ENCODE measurements at places on chromosomes 12 and 14. TPM values are rescaled to one million over a fixed set of nuclear protein-coding genes. Genes with fewer than 3 reads are reported as not detected.

BIN2 gene
- 0.22 TPM for total RNA-seq

KRT82 gene
- total RNA-seq = not detected

RD3L gene
- not detected for total RNA-seq

ZNF410 gene
- 37.6 TPM for total RNA-seq

OTX2 gene
- not detected for total RNA-seq

DNA sequence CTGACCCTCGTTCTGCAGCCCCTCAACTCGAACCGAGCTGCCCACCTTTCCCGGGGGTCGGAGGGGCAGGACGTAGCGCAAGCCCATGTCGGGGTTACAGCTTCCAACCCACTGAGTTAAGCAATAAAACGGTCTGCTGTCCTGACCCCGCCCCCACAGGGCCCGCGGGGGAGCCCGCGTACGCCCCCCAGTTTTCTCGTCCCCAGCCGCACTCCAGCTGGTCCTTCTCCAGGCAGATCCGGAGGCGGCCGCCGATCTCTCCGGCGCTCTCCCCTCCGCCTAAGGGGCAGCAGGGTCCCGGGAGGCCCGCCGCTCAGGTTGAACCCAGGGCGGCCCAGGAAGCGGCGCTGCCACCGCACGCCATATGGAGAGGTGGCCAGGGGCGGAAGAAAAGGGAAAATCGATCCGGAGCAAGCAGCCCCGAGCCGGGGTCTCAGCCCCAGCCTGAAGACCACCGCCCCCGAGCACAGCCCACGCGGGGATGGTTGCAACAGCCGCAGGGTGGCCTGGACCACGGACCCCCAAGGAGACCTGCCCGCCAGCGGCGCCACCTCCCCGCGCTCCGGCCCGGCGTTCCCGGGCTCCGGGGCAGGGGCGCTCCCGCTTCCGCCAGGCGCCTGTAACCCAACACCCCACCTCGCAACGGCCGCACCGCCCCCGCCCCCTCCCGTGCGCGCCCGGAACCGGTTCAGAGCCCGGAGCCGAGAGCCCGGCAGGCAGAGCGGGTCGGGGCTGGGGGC lies 760 bp downstream of the ACTN1 start:
- H3K27me3 ChIP-seq = no peaks in the 10 kb centered on the region
- no peaks in the 10 kb centered on the region for H3K36me3 ChIP-seq
- H3K4me1 ChIP-seq = peaks cover 25% of the 10 kb centered on the region
- no peak for DNase-seq
- peak overlapping the region; percentile 90 for H3K27ac ChIP-seq
- peak overlapping the region; percentile 92 for H3K4me3 ChIP-seq

DNA sequence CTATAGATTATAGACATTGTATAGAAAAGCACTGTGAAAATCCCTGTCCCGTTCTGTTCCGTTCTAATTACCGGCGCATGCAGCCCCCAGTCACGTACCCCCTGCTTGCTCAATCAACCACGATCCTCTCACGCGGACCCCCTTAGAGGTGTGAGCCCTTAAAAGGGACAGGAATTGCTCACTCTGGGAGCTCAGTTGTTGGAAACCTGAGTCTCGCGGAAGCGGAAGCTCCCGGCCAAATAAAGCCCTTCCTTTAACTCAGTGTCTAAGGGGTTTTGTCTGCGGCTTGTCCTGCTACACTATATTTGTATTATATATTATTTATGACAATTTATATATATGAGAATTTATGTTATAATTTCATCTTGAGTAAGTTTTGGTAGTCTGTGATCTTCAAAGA lies 213.6 kb upstream of the AMIGO2 start:
- DNase-seq = no peak
- no peak overlapping the region for H3K27ac ChIP-seq
- peaks cover 17% of the 10 kb centered on the region for H3K4me1 ChIP-seq
- no peaks in the 10 kb centered on the region for H3K27me3 ChIP-seq
- no peaks in the 10 kb centered on the region for H3K36me3 ChIP-seq

DNA sequence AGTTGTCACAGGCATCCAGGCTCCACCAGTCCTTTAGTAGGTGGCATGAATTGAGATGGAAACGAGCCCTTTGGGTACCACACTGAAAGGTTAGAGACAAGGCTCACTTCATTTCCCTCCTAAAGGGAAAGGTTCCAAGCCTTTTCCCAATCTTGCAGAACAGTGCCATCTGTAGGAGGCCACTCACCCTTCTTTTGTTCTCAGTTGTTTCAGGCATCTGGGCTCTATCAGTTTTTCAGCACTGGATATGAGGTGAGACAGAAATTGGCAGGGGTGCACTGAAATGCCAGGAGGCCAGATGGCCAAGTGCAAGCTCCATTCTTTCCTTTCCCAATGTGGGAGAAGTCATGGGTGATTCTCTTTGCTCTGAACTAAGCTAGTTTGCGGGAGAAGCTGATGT lies 15.2 kb downstream of the FBXO33 start:
- H3K27me3 ChIP-seq = no peaks in the 10 kb centered on the region
- H3K4me1 ChIP-seq = no peaks in the 10 kb centered on the region
- no peak overlapping the region for H3K27ac ChIP-seq
- H3K36me3 ChIP-seq = no peaks in the 10 kb centered on the region
- no peak overlapping the region for H3K4me3 ChIP-seq

- H3K36me3 ChIP-seq = no peaks in the 10 kb centered on the region
- H3K27me3 ChIP-seq = no peaks in the 10 kb centered on the region
- DNase-seq = no peak
- no peak overlapping the region for H3K4me3 ChIP-seq
Measured at GRCh38 chr12:75196865-75197264, 12.8 kb downstream of the KCNC2 start.

DNA sequence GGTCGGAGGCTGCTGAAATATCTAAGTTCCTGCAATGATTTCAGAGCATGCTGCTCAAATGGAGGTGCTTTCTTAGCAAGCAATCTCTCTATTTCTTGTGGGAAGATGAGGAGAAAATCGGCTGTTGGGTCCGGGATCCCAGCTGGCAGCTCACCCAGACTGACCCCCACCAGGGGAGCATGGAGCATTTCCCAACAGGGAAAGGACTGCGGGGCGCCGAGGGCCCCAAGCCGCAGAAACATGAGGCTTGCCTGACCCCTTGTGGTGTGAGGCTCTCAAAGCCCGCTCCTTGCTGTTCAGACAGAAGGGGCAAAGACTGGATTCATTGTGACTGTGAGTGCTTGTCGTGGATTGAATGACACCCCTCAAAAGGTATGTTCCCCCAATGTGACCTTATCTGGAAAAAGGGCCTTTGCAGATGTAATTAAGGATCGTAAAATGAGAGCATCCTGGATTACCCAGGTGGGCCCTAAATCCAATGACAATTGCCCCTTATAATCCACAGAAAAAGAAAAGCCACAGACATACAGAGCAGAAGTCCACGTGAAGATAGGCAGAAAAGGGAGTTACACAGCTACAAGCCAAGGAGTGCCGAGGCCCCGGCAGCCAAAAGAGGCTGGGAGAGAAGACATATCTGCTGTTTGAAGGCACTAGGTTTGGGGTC lies 116.3 kb upstream of the VASH1 start:
- H3K4me3 ChIP-seq = no peak overlapping the region
- H3K27me3 ChIP-seq = peaks cover 5% of the 10 kb centered on the region
- peak; percentile 27 for DNase-seq
- H3K4me1 ChIP-seq = no peaks in the 10 kb centered on the region

GRCh38 chr12:112207397-112207924 lies 82.1 kb downstream of the TRAFD1 start:
- H3K4me1 ChIP-seq = no peaks in the 10 kb centered on the region
- H3K27ac ChIP-seq = no peak overlapping the region
- H3K36me3 ChIP-seq = peaks cover 14% of the 10 kb centered on the region
- no peaks in the 10 kb centered on the region for H3K27me3 ChIP-seq
- no peak overlapping the region for H3K4me3 ChIP-seq

- H3K27ac ChIP-seq = no peak overlapping the region
- DNase-seq = no peak
- H3K27me3 ChIP-seq = no peaks in the 10 kb centered on the region
- H3K4me3 ChIP-seq = no peak overlapping the region
- H3K36me3 ChIP-seq = no peaks in the 10 kb centered on the region
Measured at GRCh38 chr14:51582437-51582836, 69.3 kb upstream of the FRMD6 start.

DNA sequence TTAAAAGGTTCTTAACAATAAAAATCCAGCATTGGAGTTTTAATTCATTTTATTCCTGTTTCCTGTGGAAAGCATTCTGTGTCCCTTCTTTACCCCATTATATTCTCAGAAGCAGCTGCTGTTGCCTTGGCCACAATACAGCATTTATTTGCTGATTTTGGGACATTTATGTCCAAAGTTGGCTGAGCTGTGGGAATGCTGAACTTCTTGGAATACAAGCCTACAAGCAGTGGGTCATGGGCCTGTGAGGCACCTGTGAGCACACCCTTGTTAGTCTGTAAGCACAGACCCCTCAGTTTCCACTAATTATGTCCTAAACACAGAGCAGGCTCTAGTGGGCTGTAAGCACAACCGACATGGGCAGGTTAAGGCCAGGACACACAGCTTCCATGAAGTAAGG lies 122.2 kb upstream of the IGF1 start:
- no peaks in the 10 kb centered on the region for H3K36me3 ChIP-seq
- H3K4me1 ChIP-seq = no peaks in the 10 kb centered on the region
- no peak for DNase-seq
- H3K27ac ChIP-seq = no peak overlapping the region

GRCh38 chr12:32032205-32032810 lies 73.1 kb downstream of the RESF1 start:
- no peak for DNase-seq
- H3K4me1 ChIP-seq = no peaks in the 10 kb centered on the region
- no peaks in the 10 kb centered on the region for H3K27me3 ChIP-seq

GRCh38 chr12:92356425-92356824 lies 210.8 kb upstream of the BTG1 start:
- H3K36me3 ChIP-seq = no peaks in the 10 kb centered on the region
- H3K27ac ChIP-seq = no peak overlapping the region
- no peak overlapping the region for H3K4me3 ChIP-seq

DNA sequence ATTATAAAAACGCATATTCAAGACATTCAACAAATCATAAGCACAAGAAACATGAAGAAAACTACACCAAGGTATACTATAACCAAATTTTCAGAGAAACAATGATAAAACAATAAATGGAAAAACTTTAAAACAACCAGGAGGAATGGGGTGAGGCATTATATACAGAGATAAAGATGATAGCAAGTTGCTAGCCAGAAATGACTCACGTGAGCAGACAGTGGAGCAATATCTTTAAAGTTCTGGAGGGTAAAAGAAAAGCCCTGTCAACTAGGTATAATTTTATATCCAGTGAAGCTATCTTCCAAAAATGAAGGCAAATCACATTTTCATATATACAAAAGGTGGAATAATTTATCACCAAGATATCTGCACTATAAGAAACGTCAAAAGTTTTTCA lies 97.8 kb upstream of the PCED1B start:
- H3K4me1 ChIP-seq = no peaks in the 10 kb centered on the region
- DNase-seq = no peak
- no peak overlapping the region for H3K4me3 ChIP-seq
- H3K27me3 ChIP-seq = no peaks in the 10 kb centered on the region
- no peak overlapping the region for H3K27ac ChIP-seq

DNA sequence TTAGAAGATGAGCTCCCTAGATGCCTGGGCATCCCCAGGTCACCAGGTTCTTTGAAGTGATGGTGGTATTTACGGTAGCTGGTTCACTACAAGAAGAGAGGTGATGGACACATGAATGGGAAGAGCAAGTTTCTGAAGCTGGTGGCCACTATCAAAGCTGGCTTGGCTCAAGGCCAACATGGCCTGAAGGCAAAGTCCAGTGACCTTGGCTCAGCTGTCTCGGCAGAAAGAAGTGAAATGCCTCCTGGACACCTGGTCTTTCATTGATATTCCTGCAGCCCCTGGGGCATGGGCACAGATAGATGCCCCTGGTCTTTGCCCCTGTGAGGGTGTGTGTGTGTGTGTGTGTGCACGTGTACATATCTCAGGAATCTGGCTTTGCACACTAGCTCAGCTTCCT lies 441.8 kb upstream of the TMPO start:
- H3K27me3 ChIP-seq = peaks cover 3% of the 10 kb centered on the region
- H3K4me1 ChIP-seq = no peaks in the 10 kb centered on the region
- DNase-seq = no peak
- no peaks in the 10 kb centered on the region for H3K36me3 ChIP-seq
- no peak overlapping the region for H3K27ac ChIP-seq

DNA sequence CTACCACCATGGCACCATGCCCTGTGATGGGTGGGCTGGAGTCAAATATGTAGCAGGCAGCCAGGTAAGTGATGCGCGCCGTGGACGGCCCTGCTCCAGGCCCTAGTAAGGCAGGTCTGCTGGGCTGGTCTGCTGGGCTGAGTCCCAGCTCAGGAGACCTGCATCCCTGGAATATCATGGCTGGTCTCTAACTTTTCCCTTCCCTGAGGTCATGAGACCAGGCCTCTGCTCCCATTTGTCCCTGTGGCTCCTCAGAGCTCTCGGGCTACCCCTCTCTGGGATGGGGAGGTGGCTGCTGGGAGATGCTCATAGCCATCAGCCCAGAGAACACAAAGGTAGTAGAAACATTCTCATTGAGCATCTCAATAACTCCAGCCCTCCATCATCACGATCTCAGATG lies 19.8 kb upstream of the KCNA5 start:
- no peaks in the 10 kb centered on the region for H3K36me3 ChIP-seq
- no peak overlapping the region for H3K4me3 ChIP-seq
- DNase-seq = no peak
- H3K27me3 ChIP-seq = peaks cover 47% of the 10 kb centered on the region

GRCh38 chr12:106696681-106697417 lies 77.6 kb upstream of the RIC8B start:
- H3K4me3 ChIP-seq = no peak overlapping the region
- no peak overlapping the region for H3K27ac ChIP-seq
- H3K4me1 ChIP-seq = no peaks in the 10 kb centered on the region
- DNase-seq = no peak
- no peaks in the 10 kb centered on the region for H3K36me3 ChIP-seq
- no peaks in the 10 kb centered on the region for H3K27me3 ChIP-seq

DNA sequence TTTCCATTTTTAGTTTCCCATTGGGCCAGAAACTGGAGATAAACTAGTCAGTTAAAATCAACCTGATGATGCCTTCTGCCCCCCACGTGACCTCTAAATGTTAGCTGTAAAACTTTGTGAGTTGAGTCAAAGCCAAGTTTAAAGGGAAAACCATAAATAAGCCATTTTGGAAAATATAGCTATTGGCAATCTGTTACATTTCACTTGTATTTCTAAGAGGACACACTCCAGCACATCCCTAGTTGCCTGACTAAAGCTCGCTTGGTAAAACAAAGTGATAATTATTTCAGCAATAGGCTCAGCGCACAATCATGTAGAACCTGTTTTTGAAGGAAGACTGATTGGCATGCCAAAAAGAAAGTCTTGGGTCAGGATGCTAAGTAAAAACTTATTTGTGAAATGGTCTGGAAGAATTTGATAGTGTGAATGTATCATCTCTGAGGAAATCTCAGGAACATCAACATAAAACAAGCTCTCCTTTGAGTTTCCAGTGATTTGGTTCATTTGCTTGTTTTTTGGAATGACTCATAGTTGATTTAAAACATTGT lies 49.2 kb upstream of the AEBP2 start:
- H3K27ac ChIP-seq = no peak overlapping the region
- H3K27me3 ChIP-seq = no peaks in the 10 kb centered on the region
- DNase-seq = no peak
- H3K4me1 ChIP-seq = peaks cover 13% of the 10 kb centered on the region

DNA sequence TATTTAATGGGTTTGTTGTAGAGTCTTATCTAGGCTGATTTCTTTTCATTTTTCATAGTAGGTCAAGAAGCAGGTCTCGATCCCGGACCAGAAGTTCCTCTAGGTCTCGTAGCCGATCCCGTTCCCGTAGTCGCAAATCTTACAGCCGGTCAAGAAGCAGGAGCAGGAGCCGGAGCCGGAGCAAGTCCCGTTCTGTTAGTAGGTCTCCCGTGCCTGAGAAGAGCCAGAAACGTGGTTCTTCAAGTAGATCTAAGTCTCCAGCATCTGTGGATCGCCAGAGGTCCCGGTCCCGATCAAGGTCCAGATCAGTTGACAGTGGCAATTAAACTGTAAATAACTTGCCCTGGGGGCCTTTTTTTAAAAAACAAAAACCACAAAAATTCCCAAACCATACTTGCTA lies 4.2 kb downstream of the SRSF5 start:
- no peak overlapping the region for H3K4me3 ChIP-seq
- peaks cover 3% of the 10 kb centered on the region for H3K4me1 ChIP-seq
- no peak overlapping the region for H3K27ac ChIP-seq
- no peak for DNase-seq

Measured in HCT116 (cell line).